ENCODE measurements at places on chromosomes 1 and 21.

- DNase-seq = peak; percentile 48
Observed at GRCh38 chr1:61588736-61589672, 135.9 kb downstream of the TM2D1 start.

DNA sequence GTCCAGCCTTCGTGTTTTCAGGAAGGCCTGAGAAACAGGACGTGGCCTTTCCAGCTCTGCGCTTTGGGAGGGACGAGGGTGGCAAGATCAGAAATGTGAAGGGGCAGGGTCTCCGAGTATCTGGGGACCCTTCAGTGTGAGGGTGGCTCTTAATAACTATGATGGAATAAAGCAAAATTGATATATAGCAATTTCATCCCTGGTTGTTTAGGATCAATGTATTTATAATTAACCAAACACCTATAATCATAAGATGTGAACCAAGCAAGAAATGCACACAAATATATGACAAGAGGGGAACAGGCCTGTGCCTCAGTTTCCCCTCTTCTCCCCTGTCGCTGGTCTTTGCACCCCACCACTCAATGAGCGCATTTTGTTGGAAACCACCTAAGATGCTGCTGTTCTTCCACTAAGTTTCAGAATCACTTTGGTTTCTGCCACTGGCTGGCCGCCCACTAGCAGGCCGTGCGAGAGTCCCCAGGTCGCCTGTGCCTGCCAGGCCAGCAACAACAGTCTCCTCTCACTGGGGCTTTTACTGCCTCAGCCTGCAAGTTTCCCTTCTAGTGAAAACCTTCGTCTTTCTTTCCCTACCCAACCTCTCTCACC, 36.6 kb downstream of the UBASH3A start:
- DNase-seq = no peak

- DNase-seq = no peak
Observed at GRCh38 chr21:27450216-27450615, 483.3 kb upstream of the ADAMTS5 start.

DNA sequence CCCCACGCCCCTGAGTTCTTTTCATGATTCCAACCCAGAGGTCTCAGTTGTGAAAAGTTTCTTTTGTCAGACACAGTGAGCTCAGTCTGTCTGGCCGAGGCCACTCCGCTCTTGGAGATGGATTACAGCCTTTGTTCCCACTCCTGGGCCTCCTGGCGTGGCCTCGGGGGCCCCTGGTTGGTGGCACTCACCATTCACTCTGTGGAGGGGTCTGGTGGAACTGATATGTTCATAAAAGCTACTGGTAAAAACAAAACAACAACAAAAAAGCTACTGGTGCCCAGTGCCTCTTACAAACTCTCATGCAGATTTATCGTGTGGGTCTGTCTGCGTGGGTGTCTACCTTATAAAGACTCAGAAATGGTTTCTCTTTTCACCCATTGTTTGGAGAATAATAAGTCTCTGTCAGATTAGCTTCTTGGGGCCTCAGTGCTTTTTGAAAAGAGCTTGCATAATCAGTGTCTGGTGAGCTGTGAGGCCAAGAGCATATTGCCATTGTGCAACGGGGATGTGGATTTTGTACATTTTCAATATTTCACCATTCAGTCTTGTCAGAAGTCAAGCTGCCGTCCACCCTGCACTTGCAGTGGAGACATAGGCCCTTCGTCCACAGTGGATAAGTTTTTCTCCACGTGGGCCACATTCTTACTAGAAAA, 86.7 kb downstream of the GALNT2 start:
- peak; percentile 17 for DNase-seq

- DNase-seq = peak; percentile 4
Observed at GRCh38 chr21:44618504-44618903, 6.6 kb downstream of the KRTAP10-8 start.

GRCh38 chr1:230568008-230568407, 74.3 kb upstream of the COG2 start:
- DNase-seq = no peak

- DNase-seq = no peak
Observed at GRCh38 chr1:24351247-24351646, 32.1 kb downstream of the GRHL3 start.

- no peak for DNase-seq
Observed at GRCh38 chr1:211518330-211519289, 26.6 kb upstream of the RD3 start.

- DNase-seq = no peak
Observed at GRCh38 chr1:108634521-108634920, 26.4 kb downstream of the HENMT1 start.

DNA sequence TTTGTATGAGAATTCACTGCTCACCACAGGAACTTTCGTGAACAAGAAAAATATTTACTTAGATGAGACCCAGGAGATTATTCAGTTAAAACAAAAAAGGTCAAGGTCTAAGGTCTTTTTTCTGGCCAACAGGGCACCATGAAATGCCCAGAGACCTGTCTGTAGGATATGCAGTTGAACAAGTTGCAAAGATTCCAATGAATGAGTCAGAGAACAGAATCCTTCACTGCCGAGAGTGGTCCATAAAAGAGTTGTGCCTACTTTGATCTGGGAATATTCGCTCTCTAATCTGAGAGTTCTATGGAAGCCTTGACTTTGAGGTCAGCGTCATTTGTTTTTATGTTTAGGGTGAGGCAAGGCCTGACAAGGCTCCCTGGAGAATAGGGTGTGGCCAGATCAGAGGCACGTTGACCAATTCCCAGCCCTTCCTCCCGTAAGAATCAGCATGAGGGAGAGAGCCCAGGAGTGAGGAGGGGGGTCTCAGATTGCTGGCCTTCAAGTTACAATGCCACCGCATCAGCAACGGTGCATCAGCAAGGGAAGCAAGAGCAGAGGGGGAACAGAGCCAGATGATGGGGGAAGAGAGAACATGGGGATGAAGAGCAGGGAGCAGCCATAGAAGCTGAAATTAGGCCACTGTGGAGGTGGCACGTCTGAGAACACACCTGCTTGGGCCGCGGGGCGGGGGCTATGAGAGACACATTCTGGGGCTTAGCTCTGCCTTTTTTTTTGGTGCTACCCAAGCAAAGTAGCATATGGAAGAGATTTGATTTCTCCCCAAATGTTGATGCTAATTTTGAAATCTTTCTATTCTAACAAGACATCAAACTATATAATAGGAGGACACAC, 206.4 kb upstream of the RAB4A start:
- no peak for DNase-seq

GRCh38 chr1:117169871-117170596, 40.7 kb downstream of the VTCN1 start:
- DNase-seq = no peak

- DNase-seq = no peak
Observed at GRCh38 chr1:57553666-57554065, 129.8 kb upstream of the DAB1 start.

DNA sequence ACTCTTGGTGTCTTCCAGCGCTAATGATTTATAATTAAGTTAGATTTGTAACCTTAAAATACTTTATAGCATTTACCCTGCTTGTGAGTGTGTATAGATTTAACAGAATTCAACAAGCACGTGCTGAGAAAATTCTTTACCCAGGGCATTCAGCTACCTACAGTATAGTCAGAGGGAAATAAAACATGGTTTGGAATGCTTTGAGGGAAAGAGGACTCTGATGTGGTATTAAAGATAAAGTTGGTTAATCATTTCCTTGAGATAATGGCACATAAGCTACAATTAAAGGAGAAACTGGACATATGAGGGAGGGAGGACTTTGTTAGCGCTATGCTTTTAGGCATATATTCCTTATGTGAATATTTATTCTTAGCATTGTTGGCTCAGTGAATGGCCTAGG, 26.4 kb upstream of the IL12RB2 start:
- no peak for DNase-seq

- peak; percentile 25 for DNase-seq
Observed at GRCh38 chr1:233328142-233328921, 808 bp downstream of the MAP3K21 start.

GRCh38 chr1:211352985-211353515, 26.4 kb downstream of the TRAF5 start:
- peak; percentile 61 for DNase-seq

DNA sequence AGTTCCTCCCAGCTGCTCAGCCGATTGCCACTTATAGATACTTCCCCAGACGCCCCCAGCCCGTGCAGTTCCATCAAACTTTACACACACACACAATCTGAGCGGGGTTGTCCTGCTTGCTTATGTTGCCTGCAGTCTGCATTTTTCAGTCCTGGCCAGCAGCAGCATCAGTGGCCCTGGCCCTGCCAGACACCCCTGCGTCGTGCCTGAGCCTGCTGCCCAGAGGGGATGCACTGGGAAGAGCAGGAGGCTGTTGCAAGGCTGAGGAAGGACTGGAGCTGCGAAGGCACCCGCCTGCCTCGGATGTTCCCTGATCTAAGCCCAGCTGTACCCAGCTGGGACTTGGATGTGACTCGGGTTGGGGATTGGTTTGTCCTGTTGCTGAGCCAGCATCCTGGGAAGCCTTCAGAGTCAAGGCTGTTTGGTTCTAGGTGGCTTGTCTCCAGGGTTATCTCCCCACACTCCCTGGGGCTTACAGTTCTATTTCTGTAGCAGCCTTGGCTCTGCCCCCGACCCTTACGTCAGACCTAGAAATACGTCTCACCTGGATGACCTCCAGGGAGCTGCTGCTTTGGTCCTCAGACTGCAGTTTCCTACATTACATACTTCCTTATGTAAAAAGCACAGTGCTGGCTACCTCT, 42.3 kb downstream of the MAN1C1 start:
- no peak for DNase-seq

DNA sequence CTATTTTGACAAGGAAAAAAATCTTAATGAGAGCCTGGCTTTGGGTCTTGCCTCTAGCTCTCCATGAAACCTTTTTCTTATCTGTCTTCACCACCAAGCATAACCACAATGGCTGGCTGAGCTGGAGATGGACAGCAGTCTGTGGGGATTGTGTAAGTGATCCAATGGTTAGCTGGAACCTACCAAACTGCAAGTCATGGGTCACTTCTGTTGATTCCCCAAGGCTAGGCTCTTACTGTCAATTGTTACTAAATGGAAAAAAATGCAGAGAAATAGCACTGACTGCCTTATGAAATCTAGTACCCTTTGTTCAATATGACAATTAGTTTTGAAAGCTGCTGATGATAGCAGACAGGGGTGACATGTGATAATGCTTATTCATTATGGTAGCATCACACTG, 359.0 kb downstream of the ST6GALNAC3 start:
- no peak for DNase-seq

- peak; percentile 45 for DNase-seq
Observed at GRCh38 chr1:215526147-215526845, 40.8 kb upstream of the KCTD3 start.

GRCh38 chr1:30756206-30756544, 1.4 kb downstream of the LAPTM5 start:
- DNase-seq = no peak

- no peak for DNase-seq
Observed at GRCh38 chr21:32297449-32297848, 1.2 kb upstream of the MRAP start.

- DNase-seq = no peak
Observed at GRCh38 chr1:222736972-222737371, at the start of gene FAM177B. Gene FAM177B, plus strand, starts transcription at chr1:222737202. Its CDS starts 9,344 bp downstream, at chr1:222746546.

DNA sequence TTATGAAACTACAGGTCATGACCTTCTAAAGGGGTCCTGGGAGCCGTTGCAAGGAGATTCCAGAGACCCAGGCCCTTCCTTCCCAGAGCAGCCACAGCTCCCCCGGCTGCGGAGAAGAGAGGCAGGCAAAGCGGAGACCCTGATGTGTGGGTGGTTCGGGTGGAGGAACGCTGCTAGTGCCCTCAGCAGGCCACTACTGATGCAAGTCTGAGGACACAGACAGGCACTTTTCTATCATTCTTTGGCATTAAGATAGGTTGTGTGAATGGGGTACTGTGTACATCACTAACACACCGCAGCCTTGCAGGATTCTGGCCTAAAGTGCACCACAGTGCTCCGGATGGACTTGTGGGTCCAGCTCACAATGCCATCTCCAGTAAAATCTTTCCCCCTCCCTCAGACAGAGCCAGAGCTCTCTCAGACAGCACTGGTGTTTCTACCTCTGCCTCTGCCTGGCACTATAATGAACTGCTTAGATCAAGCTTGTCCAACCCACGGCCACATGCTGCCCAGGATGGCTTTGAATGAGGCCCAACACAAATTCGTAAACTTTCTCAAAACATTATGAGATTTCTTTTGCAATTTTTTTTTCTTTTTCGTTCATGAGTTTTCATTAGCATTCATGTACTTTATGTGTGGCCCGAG, 121.4 kb downstream of the TGFBR3 start:
- DNase-seq = no peak

GRCh38 chr1:202411422-202411821, 62.9 kb downstream of the PPP1R12B start:
- no peak for DNase-seq

- DNase-seq = no peak
Observed at GRCh38 chr21:39022466-39022862, 160.8 kb downstream of the PSMG1 start.

DNA sequence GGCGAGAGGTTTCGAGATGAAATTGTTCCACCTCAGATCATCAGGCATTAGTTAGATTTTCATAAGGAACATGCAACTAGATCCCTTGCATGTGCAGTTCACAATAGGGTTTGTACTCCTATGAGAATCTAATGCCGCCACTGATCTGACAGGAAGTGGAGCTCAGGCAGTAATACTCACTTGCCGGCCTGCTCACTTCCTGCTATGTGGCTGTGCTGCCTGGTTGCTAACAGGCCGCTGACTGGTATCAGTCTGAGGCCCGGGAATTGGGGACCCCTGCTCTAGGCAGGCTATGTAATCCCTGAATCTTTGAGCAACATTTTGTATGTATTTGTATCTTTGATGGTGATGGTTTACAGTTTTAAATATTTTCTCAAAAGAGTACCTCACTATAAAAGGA, 32.5 kb downstream of the XKR8 start:
- peak; percentile 61 for DNase-seq

- no peak for DNase-seq
Observed at GRCh38 chr1:169784102-169784501, 10.6 kb downstream of the METTL18 start.

DNA sequence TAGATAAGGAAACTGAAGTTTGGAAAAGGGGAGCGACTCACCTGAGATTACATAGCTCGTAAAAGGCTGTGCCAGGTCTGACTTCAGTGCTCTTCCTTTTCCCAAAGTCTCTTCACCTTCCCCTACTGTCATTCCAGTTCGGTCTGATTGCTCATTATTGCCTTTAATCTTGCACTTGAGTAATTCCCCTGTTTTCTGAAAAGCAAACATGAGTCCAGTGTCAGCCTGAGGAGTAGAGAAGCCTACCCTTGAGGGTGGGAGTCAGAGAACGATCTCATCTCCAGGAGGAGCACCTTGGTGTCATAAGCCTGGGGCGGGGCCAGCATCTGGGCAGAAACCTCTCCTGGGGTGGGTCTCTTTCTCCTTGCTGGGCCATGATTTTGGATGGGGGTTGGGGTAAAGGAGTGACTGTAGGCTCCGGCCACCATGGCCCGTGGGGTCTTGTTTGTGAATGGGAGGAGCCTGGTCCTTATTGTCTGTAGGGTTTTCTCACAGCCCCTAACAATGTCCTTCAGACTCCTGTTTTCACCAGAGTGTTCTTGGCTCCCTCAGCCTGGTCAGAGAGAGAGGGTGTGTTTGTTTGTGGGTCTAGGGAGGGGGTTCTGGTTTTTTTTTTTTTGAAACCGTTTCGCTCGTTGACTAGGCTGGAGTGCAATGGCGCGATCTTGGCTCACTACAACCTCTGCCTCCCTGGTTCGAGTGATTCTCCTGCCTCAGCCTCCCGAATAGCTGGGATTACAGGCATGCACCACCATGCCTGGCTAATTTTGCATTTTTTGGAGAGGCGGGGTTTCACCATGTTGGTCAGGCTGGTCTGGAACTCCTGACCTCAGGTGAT, 6.0 kb downstream of the VANGL2 start:
- DNase-seq = no peak
